ENCODE measurements at places on chromosomes 1 and 21. TPM values are rescaled to one million over a fixed set of nuclear protein-coding genes. Genes with fewer than 3 reads are reported as not detected.

DNA sequence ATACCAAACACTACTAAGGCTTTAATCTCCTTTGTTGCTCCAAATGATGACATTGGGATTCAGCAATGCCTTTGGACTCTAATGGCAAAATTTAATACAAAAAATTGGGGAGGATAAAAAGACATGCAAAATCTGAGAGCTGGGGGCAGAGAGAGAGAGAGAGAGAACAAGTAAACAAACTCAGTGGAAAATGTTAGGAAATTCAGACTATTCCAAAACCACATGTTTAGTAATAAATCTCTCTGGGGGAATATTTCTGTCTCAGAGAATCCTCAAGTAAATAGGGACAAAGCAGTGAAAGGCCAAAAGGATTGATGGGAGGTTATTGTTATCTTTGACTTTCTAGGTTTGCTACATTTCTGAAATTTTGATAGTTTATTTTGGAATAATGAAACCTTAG is 65.7 kb downstream of the PLA2G4A start:
- DNase-seq: no peak

DNA sequence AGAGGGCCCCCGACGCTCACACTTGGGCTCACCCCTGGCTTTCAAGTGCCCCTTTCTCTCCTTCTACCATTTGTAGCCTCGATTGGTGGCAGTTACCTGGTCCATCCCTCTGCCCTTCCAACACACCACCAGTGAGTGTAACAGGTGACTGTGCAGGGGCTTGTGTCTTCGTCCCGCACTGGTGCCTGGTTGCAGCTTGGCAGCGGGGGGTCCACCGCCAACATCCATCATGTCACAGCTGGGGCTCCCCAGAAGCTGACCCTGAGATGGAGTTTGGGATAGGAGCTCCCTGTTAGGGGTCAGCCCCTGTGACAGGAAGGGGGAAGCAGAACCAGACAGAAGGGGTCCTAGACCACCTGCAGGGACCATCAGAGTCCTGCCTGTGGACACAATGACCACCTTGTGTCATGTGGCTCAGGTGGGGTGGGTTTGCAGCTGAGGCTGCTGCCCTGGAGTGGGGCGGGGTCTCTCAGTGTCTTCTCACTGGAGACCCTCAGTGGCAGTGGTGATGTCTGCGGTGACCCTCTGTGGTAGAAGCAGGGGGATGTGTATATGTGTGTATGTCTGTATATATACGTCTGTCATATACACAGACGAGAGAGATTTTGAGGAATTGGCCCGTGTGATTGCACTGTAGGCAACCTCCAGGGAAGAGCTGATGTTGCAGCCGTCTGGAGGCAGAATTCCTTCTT is 3.6 kb upstream of the CALML6 start:
- peak; percentile 70 for DNase-seq

DNA sequence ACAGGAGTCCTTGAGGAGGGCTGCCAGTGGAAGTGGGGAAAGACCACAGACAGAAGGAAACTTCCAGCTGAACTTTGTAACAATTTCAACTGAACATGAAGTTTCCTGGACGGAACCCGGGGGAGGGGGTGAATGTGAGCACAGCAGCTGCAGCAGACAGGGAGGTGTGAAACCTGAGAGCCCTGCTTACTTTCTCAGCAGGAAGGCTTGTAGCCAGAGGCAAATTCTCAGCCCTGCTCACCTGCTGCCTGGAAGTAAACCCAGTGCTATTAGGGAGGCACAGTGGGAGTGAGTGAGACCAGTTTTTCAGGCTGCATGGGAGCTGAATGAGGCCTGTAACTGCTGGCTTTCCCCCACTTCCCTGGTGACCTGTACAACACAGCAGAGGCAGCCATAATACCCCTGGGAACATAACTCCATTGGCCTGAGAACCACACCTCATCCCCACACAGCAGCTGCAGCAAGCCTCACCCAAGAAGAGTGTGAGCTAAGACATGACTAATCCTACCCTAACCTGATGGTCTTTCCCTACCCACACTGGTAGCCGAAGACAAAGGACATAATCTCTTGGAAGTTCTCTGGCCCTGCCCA is 9.6 kb upstream of the SPRR2F start:
- DNase-seq: no peak

- DNase-seq: no peak
These were observed 273.1 kb downstream of the TTLL7 start for GRCh38 chr1:83725735-83726360.

GRCh38 chr1:220552672-220553260 is 24.8 kb downstream of the MARK1 start:
- DNase-seq: no peak

DNA sequence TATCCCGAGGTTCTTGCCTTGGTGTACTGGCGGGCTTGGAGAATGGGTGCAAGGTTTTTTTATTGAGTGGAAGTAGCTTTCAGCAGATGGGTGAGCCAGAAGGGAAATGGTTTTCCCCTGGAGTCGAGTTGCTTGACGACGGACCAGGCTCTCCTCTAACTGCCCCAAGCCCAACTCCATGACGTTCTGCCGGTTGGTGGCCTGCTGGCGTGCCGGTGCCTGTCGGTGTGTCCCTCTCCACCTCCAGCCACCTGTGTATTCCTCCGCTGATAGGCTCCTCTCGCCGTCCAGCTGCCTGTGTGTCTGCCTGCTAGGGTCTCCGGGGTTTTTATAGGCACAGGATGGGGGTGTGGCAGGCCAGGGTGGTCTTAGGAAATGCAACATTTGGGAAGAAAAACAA is 34.3 kb upstream of the PTGFRN start:
- no peak for DNase-seq

GRCh38 chr1:89489047-89489729 is 35.4 kb upstream of the LRRC8B start:
- no peak for DNase-seq

DNA sequence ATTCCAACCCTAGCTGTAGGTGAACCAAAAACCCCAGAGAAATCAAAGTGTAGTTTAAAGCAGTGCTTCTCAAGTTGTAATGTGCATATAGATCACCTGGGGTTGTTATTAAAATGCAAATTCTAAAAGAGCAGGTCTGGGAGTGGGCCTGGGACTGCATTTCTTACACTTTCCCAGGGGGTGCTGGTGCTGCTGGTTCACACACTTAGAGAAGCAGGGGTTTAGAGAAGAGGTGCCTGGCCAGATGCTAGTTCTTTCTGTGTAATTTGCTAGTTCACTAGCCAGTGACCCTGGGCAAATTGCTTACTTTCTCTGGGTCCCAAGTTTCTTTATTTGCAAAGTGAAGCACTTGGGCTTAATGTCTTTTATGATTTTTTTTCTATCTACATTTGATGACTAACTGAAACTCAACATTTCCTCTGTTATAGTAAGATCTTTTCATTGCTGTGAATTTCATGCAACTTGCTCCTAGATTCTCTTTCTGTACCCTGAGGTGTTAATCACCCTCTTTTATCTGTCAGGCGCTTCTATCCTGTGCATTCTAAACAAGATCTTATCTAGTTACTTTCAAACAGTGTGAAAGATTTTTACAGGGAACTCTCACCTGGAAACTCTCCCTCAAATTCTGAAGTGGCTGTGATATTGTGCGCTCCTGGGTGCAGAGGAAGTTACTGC is 141.9 kb upstream of the UBE2U start:
- DNase-seq: no peak

- DNase-seq: peak; percentile 74
These were observed 13.4 kb upstream of the NOS1AP start for GRCh38 chr1:162056043-162056442.

GRCh38 chr1:180251526-180252305 is 21.7 kb downstream of the LHX4 start:
- peak; percentile 66 for DNase-seq

GRCh38 chr1:65119951-65120350 is 28.1 kb upstream of the AK4 start:
- no peak for DNase-seq

DNA sequence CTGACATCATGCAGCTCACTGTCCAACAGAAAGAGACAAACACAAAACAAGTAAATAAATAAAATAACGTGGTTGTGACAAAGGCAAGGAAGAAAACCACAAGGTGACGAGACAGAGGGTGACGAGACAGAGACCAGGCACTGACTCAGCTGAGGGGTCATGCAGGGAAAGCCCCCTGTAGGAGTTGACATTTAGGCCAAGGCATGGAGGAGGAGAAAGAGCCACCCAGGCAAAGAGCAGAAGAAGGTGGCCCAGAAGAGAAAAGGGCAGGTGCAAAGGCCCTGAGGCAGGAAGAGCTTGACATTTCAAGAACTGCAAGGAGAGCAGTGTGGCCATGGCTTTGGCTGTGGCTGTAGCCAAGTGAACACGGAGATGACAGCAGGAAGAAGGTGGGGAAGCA is 65.1 kb upstream of the ID3 start:
- no peak for DNase-seq

Gene SPRR3
- not detected for total RNA-seq

Gene FHAD1
- total RNA-seq: 0.29 TPM

Gene JAM2
- total RNA-seq: 1.6 TPM

Gene HENMT1
- total RNA-seq: 7.3 TPM

Gene SLC9C2
- 2.0 TPM for total RNA-seq

Gene ANKRD65
- total RNA-seq: 1.5 TPM

Gene ADPRS
- 26.6 TPM for total RNA-seq

Gene FAM72A
- total RNA-seq: 20.6 TPM
